ENCODE measurements at places on chromosomes 2 and 18.

- DNase-seq, result no peak
Measured at GRCh38 chr2:213959589-213959988, 451.3 kb upstream of the VWC2L start.

GRCh38 chr2:156338578-156338977 lies 6.1 kb upstream of the NR4A2 start:
- DNase-seq, result no peak

DNA sequence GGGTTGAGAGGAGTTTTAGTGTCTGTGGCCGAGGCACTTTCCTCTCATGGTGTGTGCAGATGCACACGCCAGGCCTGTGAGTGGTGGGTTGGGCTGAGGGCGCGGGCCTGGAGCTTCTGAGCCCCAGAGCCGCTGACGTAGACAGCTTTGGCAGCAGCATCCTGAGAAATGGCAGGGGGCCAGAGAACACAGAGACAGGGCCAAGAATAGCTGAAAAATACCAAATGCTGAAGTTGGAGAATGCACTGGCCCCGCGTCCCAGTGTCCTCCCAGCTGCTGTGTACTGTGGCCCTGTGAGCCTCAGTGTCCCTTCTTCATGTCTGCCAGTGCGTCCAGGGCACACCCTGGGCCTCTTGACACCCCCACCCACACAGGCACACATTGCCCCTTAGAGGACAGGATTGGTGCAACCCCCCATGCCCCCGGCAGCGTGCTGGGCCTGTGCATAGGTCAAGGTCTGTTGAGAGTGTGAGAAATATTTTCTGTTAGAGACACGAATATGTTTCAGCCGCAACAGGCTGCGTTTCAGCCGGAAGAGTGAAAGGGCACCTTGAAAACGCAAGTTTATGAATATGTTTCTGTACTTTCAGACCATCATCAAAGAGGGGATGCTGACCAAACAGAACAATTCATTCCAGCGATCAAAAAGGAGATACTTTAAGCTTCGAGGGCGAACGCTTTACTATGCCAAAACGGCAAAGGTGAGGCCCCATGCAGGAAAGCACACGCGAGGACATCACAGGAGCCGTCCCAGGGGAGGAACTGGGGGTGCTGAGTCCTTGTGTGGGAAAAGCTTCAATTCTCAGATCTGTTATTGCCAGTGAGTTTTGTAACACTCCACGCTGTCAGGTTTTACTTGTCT lies 33.6 kb downstream of the DGKD start:
- DNase-seq, result peak; percentile 60

GRCh38 chr2:104852090-104852666 lies 1.7 kb upstream of the POU3F3 start:
- no peak for DNase-seq

DNA sequence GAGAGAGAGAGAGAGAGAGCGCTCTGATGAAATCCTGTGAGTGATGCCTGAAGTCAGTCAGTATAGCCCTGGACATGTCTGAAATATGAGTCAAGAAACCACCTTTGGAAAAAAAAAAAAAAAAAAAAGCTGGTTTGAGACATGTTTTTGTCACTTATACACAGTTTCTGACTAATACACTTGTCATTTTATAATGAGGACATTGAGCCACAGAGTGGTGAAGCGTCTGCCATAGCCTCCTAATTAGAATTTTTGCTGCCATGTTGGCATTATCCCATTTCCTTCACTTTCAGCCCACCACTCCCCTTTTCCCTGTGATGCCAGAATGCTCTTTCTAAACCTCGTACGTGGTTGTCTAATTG lies 15.7 kb upstream of the MYO3B start:
- no peak for DNase-seq

GRCh38 chr2:47021301-47022009 lies 105.8 kb upstream of the MCFD2 start:
- no peak for DNase-seq

DNA sequence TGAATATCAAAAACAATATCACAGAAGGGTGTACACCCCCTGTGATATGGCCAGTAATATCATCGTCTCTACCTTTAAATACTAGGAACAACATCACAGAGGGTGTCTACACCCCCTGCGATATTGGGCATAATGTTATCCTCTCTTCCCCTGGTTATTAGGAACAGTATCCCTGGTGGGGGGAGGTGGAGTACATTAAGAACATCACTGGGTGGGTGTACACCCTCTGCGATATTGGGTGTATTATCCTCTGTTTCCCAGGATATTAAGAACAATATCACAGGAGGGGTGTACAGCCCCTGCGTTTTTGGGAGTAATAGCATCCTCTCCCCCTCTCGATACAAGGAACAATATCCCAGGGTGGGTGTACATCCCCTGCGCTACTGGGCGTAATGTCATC lies 1932.8 kb downstream of the SUCLG1 start:
- no peak for DNase-seq

DNA sequence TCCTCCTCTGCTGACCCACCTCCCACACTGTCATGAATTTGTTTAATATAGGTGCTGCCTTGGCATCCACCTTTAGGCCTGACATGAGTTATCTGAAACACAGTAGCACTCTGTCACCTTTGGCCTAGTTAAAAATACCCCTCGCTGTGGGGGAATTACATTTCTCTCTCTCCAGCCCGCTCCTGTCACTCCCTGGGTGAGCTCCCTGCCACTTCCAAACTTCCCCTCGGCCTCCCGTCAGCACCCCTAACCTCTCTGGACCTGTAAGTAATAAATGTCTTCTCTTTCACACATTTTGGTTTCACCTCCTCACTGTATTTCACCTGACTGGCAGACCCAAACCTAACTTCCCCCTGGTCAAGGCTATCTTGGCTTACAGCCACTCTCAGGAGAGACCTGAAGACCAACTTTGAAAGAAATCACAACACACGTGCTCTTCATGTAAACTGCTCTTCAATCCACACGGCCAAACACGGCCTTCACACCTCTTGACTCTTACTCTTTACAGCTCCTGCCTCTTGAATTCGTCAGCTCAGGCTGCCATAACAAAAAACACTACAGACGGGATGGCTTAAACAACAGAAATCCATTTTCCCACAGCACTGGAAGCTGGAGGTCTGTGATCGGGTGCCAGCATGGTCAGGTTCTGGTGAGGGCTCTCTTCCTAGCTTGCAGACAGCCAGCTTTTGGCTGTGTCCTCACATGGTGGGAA lies 28.3 kb downstream of the REEP1 start:
- DNase-seq, result no peak

- no peak for DNase-seq
Measured at GRCh38 chr2:24830786-24831185, 37.6 kb downstream of the CENPO start.

GRCh38 chr2:178380763-178381162 lies 70.2 kb downstream of the PRKRA start:
- no peak for DNase-seq

DNA sequence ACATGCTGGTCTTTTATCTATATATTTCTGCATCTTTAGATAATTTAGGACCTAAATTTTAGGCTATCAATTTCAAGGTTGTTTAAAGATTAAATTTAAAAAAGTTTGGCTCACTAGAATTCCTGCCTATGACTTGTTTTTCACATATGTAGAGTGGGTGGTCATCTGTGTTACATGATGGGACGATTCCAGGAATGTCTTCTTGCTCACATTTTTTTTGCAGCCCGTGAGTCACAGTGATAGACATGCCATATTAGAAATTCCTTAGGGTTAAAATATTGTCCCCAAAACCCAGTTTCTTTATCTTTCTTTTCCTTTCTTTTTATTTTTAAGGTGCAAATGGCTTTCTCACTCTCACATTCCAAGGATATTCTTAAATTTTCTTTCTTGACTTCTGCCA lies 652.0 kb downstream of the PLCL1 start:
- no peak for DNase-seq

DNA sequence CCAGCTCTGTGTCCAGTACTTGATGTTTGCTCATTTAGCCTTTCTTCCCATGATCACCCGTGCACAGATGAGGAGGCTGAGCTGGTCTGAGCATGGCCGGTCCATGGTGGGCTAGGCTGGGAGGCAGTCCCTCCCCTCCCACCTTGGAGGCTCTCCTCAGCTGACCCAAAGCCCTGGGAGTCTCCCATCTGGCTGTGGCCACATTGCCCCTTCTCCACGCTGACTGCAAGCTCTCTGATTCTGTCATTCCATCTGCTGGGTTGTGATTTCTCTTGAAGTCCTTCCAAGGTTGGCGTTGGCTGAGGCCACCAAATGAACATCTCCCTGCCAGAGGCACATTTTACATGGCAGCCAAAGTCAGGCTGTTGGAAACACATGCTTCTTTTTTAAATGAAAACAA lies 44.0 kb downstream of the ACKR3 start:
- no peak for DNase-seq
